ENCODE measurements at places on chromosomes 2 and 18.

DNA sequence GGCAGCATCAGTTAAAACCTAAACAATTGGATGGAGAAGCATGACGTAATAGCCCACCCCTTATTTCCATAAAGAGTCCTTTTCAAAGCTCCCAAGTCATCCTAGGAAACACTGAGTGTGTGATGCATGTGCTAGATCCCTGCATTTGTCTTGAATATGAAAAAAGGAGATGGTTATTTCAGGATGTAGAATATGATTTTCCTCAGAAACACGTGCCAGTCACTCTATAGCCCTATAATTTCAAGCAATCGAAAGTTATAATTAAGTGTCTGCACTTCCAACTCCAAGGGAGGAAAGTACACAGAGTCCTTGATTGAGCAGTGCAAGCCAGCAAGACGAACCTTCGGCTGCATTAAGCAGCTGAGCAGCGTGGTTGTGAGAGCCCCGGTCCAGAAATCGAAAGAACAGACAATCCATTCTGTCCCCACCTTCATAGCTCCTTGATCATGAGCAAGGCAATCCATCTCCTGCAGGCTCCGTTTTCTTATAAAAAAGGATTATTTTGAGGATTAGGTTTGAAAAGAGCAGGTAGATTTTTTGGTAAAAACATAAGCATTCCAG is 287.7 kb downstream of the FBXO15 start:
- no peak for DNase-seq

DNA sequence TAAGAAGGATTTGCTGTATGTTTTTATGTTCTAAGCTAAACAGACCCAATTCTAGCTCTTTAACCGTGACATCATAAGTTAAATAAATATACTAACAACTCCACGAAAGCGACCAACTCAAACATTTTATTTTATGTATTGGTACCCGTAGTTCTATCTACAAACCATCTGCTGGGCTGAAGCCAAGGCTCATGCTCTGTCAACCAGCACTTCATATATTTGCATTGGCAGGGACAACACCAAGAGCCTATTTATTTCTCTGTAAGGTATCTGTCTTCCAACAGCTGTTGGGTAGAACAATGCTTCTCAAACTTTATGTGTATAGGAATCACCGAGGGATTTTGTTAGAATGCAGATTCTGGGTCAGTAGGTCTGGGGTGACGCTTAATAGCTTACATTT is 64.5 kb downstream of the PID1 start:
- DNase-seq, result peak; percentile 67

DNA sequence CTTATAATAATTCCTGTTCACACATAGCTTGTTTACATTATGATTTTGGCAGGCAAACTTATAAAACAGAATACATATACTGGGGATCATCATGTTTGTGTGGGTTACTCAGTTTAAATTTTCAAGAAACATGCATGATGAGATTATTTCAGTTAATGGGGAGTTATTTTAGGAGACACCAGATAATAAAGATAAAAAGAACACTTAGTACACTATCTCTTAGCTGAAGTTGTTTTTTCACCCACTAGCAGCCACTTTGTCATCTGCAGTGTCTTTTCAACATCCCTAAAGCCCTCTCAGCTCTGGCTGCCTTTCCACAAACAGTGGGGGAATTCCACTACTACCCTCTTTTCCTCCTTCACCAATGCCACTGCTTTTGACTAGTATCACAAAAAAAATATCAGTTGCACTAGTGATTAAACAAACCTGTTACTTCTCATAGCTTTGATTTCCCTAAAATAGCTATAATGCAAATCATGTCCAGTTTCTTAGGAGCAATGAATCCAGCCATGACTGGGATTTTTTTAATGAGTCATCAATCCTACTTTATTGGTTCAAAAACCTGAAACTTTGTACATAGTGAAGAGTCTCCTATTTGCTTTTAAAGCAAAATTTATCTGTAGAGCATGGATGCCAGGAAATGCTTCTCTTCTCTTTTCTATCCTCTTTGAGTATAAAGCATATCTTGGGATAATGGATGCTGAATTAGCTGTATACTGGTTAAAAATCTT is 156.7 kb upstream of the TFPI start:
- DNase-seq, result no peak

- peak; percentile 4 for DNase-seq
These were observed 17.1 kb upstream of the VPS4B start for GRCh38 chr18:63439334-63439733.

DNA sequence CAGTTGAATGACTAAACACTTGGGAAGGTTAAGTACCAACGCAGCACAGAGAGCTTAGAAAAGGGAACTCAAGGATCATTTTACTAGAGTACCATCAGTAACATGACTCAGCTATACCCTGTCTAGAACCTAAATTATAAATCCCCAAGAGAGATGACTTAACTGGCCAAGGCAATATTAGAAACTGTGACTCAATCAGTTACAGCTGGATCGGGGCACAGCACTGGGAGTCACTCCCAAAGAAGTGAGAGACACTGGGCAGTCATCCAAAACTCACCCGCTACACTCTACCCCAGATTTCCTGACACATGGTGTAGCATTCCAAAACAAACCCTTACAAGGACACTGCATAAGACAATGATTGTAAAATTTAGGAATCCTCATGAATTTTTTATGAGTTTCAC is 17.7 kb downstream of the IWS1 start:
- no peak for DNase-seq

- no peak for DNase-seq
These were observed 201.2 kb downstream of the PIK3C3 start for GRCh38 chr18:42156281-42156680.

GRCh38 chr2:233756429-233757081 is 3.5 kb upstream of the UGT1A1 start:
- DNase-seq, result no peak

- DNase-seq, result no peak
These were observed 90.8 kb downstream of the EPAS1 start for GRCh38 chr2:46387886-46388515.

GRCh38 chr2:2941205-2941604 is 436.4 kb downstream of the EIPR1 start:
- DNase-seq, result no peak

- no peak for DNase-seq
These were observed 30.1 kb downstream of the CCDC74A start for GRCh38 chr2:131557558-131558321.

GRCh38 chr2:208782097-208782496 is 375.5 kb downstream of the PTH2R start:
- DNase-seq, result no peak

DNA sequence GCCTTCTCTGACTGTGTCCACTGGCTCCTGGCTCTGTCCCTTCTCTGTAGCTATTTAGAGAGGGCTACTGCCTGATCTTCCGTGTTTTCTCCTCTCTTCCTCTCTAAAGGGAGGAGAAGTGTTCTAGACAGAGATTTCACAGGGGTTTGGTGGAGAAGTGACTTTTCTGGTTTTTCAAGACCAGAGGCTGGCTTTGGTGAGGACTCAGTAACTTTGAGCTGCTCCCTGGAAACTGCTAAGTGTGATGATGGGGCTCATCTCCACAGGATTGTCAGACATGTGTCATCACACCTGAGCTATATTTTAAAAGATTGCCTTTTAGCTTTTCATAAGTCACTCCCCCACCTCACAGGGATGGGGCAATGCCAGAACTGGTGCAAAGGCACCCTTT is 6.2 kb downstream of the MAL start:
- no peak for DNase-seq

DNA sequence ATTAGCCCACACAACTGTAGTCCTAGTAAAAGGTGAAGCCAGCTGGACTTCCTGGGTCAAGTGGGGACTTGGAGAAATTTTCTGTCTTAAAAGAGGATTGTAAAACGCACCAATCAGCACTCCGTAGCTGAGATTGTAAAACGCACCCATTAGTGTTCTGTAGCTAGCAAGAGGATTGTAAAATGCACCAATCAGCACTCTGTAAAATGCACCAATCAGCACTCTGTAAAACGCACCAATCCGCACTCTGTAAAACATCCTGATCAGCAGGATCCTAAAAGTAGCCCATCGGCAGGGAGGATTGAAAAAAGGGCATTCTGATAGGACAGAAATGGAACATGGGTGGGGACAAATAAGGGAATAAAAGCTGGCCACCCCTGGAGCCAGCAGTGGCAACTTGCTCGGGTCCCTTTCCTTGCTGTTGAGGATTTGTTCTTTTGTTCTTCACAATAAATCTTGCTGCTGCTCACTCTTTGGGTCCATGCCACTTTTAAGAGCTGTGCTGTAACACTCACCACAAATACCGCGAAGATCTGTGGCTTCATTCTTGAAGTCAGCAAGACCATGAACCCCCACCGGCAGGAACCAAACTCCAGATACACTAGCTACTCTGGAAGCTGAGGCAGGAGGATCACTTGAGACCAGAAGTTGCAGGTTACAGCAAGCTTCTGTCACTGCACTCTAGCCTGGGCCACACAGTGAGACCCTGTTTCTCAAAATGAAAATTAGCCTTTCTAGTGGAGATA is 102.6 kb downstream of the HS6ST1 start:
- no peak for DNase-seq

DNA sequence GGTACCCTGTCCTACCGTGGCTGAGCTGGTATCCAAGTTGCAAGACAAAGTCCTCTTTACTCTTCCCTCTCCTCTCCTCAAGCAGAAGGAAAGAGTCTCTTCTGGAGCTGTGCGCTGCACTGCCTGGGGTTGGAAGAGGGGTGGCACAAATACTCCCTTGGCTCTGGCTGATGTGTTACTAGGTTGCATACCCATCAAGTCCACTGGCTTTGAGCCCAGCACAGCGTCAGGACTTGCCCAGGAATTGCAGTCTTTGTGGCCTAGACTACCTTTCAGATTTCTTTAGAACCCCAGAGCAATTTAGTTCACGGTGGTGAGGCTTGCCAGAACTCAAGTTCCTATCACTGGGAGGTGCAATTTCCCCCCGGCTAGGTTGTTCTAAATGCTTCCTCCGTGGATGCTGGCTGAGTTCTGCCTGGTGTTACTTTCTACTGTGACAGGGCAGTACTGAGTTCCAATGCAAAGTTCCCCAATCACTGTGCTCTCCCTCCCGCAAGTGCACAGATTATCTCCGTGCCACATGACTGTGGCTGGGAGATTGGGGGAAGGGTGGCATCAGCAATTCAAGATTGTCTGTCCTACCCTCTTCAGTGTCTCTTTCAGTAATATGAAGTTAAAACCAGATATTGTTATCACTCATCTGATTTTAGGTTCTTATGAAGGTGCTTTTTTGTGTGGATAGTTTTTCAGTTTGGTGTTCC is 13.4 kb downstream of the MYO3B start:
- no peak for DNase-seq
